ENCODE measurements at places on chromosomes 6 and 20.

DNA sequence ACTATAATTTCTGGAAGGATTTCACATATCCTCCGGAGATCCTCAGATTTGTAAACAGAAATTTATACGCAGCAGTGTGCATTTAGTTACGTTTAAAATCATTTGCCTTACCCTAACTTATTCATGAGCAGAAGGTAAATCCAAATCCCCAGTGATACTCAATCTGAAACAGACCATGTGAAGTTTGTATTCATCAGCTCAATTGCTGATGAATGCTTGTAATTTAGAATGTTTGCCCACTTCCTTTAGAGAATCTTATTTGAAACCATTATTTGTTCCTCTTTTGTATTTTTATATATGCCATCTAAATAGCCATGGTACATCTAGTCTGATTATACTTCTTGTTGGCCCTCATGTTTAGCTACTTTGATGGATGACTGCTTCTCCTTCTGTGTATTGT lies 15.4 kb downstream of the TAAR1 start:
- DNase-seq: peak; percentile 67

DNA sequence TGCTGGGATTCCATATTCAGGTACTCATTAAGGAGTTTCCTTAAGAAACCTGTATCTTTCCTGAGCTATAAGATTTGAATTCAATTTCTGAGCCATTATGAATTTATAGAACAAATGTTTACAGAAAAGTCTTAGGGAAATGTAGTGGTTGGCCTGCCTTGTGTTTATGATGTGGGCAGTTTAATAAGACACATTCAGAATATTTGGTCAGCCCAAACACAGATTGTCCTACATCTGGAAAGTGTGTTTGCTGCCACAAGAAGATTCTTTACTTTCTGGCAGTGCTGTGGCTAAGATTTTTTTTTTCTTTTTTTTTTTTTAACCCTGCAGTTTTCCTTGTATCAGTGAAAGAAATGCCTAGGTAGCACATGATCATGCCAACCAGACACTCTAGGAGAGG lies 15.2 kb downstream of the TBX18 start:
- DNase-seq: no peak

DNA sequence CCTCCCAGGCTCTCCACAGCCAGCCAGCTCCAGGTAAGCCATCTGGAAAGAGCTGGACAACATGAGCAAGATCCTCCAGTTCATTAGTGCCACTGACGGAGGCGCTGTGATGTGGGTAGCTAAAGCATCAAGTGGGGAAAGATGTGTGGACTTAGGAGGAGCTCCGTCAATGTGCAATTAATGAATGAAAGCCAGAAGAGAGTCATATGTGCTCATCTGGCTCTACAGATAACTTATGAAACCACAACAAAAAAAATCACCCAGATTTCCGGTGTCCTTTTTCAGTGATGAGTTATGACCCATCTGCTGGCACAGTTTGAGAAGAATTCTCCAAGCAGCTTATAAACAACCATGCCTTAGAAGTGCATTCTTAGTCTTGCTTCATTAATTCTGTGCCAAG lies 311.7 kb upstream of the PLCB4 start:
- DNase-seq: no peak

DNA sequence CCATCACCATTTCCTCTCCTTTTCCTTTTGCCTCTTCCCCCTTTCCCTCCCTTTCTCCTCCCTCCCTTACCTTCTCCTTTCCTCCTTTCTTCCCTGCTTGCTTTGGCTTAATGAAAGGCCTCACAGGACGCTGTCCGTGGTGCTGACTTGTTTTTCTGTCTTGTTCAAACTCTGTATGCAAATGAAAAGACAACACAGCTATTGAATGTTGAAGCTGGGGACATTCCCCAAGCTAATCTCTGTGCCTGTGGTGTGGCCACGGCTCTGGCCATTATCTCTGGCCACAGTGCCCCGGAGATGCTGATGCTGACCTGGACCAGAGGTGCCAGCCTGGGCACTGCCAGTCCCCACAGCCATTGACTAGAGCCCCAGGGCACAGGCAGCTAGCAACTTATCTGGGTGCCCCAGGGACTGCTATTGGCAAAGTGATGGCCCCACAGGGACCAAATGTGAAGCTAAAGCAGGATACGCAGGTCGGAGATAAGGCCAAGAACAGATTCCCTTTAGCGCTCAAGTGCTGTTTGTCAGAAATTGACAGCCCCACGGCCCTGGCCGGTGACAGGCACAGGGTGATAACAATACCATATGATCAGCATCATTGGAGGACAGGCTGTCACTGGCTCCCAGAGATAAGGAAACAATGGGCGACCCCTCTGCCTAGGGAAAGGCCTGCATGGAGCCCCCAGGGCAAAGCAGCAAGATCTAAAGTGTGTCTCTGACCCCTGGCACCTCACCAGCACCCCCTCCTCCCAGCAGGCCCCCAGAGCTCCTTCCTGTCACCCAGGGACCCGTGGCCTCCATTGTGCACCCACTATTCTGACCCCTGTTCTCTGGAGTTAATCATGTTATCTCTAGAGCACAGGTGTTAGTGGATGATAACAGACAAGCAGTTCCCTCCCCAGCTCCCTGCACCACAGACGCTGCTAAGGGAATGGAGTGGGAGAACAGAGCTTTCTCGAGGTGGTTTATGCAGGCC lies 31.6 kb upstream of the SLC32A1 start:
- no peak for DNase-seq

DNA sequence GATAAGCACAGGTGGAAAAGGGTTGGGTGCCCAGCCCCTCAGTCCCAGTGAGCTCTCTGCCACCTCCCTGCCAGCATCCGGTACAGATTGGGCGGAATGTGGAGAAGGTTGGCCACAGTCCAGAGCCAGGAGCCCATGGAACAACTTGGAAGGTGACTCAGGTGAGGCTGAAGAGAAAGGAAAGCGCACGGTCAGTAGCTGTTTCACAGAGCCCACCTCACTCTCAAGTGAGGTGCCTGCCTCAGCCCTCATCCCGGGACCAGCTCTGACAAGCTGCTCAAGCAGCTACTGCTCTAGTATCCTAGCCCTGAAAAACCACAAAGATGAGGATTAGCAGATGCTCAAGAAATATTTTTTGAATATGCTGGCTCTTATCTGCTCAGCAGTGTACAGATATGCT lies 1.1 kb upstream of the MMP24OS start:
- DNase-seq: no peak

DNA sequence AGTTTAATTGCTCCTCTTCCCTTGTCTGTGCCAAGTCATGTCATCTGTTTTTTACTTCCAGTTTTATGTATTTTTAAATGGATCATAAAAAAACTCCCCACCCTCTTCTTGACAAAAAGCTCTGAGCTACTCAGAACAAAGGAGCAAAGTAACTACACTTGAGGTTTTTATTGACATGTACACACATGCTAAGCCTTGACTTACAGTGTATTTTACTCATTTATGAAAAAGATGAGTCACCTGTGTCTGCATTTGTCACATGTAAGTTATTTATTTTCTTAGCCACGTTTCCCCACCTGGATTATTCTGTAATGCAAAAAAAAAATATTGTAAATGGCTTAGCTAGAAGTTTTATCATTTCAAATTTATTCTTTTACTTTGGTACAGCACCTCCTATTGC lies 628.8 kb upstream of the SLC35B3 start:
- DNase-seq: no peak

- no peak for DNase-seq
Measured at GRCh38 chr6:3592371-3592941, 135.6 kb upstream of the SLC22A23 start.

DNA sequence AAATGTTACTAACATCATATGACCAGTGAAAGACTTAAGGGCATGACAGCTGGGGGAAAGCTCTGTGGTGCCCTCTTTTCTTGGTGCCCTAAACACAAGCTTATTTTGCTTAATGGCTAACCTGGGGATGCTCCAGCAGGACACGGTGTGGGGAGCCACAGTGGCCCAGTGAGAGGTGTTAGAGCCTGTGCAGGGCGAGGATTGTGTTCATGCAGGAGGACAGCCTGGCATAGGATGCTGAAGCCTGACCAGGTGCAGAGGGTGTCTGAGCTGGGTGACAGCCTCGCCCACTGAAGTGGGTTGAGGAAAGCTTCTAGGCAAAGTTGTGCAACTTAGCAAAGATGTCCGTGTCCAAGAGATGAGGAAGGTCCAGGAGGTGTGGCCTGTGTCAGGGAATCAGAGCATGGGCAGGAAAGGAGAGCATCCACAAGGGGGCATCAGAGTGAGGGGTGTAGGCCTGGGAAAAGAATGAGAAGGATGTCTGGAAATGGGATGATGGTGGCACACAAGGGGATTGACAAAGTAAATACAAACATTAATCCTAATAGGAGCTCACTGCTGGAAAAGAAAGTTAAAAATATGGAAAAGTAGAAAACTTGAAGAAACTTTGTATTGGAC lies 33.9 kb downstream of the SLC17A4 start:
- no peak for DNase-seq

DNA sequence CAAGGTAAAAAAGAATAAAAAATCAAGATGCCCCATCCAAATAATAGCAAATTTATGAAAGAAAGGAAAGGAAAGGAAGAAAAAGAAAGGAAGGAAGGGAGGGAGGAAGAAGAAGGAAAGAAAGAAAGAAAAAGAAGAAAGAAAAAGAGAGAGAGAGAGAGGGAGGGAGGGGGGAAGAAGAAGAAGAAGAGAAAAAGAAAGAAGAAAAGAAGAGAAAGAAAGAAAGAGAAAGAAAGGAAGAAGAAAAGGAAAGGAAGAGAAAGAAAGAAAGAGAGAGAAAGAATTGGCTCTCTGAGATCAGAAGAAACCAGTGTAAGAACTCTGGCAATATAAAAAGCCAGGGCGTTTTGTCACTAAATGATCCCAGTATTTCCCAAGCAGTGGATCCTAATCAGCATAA lies 401.7 kb downstream of the EPHA7 start:
- DNase-seq: no peak

GRCh38 chr20:15616626-15617025 lies 956.6 kb downstream of the KIF16B start:
- no peak for DNase-seq

DNA sequence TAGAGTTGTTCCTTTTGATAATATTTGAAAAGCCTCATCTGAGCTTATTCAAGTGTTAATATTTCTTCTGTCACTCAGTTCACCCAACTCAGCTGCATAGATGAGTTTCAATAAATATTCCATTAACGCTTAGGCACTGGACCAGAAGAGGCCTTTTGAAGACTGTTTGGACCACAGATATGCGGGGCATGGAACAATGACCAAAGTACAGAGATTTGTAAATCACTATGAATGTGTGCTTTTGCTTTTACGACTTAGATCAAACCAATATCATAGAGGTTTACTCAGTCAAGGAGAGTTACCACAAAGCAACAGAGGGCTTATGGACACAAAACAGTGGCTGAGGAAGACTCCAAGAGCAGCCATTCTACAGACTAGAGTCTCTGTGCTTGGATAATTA lies 99.9 kb downstream of the RTN4IP1 start:
- no peak for DNase-seq

- DNase-seq: no peak
Measured at GRCh38 chr6:138923561-138923960, 64.5 kb downstream of the REPS1 start.

DNA sequence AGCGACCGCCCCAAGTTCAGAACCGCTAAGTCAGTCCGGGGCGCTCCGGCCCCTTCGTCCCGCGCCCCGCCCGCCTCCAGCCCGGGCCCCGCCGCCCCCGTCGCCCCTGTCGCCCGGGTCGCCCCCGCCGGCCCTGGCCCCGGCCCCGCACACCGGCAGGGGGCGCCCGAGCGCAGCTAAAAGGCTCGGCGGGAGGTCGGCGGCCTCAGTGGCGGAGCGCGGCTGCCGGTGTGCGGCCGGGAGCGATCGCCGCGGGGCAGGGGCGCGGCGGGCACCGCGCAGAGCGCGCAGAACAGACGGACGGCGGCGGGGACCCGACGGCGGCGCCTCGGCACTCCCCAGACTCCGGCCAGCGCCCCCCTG lies at the start of gene FNDC1:
TSS of gene FNDC1 (plus strand) at position 208 of the 363 bp plus-strand sequence. CDS start 197 bp downstream, outside the sequence.
- peak; percentile 42 for DNase-seq

All from NCI-H774 (cell line).